ENCODE measurements at places on chromosomes 3 and 15. TPM values are rescaled to one million over a fixed set of nuclear protein-coding genes. Genes with fewer than 3 reads are reported as not detected.

DNA sequence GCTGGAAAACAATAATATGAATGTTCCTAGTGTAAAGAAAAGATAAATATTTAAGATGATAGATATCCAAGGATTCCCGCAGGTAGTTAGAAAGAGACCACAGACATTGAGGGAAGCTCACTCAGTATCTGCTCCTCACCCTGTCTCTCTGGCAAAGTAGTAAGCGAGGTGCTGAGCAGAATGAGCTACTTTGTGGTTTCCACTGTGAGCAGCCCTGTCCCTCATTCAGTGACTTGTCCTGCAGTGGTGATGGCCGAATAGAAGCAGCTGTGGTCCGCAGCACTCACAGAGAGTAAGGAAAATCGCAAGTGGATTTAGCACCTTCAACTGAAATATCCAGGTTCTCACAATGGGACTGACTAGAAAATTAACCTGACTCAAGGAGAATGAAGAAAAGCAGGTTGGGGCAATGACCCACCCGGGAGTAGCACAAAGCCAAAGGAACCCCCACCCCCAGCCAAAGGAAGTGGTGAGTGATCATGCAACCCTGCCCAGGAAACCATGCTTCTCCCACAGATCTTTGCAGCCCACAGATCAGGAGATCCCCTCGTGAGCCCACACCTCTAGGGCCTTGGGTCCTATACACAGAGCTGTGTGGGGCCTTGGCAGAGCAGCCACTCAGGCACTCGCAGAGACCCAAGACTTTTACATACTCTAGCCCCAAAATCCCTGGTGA, 21.8 kb upstream of the SLC25A38 start:
- H3K4me3 ChIP-seq: peak overlapping the region; percentile 7
- peak; percentile 62 for DNase-seq
- H3K36me3 ChIP-seq: no peaks in the 10 kb centered on the region
- peak overlapping the region; percentile 53 for H3K27ac ChIP-seq
- no peaks in the 10 kb centered on the region for H3K27me3 ChIP-seq

GRCh38 chr15:55856506-55857164, 113.7 kb upstream of the PRTG start:
- H3K27me3 ChIP-seq: no peaks in the 10 kb centered on the region
- H3K4me1 ChIP-seq: no peaks in the 10 kb centered on the region
- peaks cover 9% of the 10 kb centered on the region for H3K36me3 ChIP-seq
- DNase-seq: no peak
- H3K4me3 ChIP-seq: no peak overlapping the region

DNA sequence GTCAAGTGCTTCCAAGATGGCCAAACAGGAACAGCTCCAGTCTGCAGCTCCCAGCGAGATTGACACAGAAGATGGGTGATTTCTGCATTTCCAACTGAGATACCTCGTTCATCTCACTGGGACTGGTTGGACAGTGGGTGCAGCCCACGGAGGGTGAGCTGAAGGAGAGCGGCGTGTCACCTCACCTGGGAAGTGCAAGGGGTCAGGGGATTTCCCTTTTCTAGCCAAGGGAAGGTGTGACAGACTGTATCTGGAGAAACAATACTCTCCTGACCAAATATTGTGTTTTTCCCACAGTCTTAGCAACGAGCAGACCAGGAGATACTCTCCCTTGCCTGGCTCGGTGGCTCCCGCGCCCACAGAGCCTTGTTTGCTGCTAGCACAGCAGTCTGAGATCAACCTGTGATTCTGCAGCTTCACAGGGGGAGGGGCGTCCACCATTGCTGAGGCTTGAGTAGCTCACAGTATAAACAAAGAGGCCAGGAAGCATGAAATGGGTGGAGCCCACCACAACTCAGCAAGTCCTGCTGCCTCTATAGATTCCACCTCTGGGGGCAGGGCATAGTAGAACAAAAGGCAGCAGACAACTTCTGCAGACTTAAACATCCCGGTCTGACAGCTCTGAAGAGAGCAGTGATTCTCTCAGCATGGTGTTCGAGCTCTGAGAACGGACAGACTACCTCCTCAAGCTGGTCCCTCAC, 293.5 kb upstream of the SUCLG2 start:
- H3K4me1 ChIP-seq: peaks cover 27% of the 10 kb centered on the region
- no peaks in the 10 kb centered on the region for H3K27me3 ChIP-seq
- H3K27ac ChIP-seq: no peak overlapping the region
- DNase-seq: peak; percentile 58

SEMA3B gene
- total RNA-seq: 1.6 TPM
